ENCODE measurements at places on chromosomes 7 and 10.

GRCh38 chr7:144885478-144885877 lies 49.6 kb upstream of the TPK1 start:
- DNase-seq = no peak

GRCh38 chr7:136016649-136017395 lies 39.7 kb upstream of the MTPN start:
- DNase-seq = no peak

- no peak for DNase-seq
Measured at GRCh38 chr10:102770792-102771191, 27.0 kb downstream of the WBP1L start.

DNA sequence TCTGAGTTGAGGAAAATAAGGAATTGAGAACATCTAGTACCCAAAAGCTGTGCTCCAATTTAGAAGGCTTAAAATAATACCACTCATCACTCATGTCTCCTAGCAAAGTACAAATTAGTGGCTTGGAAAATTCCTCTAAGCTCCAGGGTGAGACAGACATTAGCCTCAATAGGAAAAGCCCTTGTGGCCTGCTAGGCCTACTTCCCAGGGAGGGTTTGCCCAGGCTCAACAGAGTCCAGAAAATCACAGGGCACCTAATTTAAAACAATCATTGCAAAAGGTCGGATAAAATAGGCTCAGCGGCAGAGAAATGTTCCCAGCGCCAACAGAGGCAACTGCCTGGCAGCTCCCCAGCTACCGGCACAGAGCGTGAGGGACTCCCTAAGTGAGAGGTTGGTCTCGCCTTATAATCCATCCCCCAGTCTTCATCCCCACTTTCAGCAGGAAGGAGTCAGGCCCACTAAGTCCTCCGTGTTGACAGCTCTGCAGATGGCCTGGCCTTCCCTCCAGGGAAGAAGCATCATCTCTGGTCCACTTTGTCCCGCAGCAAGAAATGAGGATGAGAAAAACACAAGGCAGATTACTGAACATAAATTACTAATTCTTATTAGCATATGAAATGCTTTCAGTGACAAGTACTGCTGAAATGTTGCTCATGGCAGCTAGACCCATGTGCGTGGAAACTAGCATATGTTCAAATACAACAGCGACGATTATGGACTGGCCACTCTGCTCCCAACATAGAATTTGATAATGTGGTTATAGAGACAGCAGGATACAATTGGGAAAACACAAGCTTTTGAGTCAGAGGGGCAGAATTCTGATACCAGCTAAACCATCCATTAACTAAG lies 1177.7 kb upstream of the AUTS2 start:
- DNase-seq = no peak

GRCh38 chr7:134684165-134684564 lies 37.5 kb downstream of the BPGM start:
- DNase-seq = no peak

DNA sequence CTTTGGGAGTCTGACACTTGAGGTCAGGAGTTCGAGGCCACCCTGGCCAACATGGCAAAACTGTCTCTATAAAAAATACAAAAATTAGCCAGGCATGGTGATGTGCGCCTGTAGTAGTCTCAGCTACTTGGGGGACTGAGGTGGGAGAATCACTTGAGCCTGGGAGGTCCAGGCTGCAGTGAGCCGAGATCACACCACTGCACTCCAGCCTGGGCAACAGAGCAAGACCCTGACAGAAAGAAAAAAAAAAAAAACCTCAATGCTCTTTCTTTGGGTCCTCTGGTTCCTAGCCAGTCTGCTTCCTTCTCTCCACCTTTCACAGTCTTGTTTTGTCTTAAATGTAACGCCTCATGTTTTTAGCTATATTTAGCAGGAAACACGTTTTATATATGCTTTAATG lies 9.4 kb downstream of the OGDH start:
- no peak for DNase-seq

DNA sequence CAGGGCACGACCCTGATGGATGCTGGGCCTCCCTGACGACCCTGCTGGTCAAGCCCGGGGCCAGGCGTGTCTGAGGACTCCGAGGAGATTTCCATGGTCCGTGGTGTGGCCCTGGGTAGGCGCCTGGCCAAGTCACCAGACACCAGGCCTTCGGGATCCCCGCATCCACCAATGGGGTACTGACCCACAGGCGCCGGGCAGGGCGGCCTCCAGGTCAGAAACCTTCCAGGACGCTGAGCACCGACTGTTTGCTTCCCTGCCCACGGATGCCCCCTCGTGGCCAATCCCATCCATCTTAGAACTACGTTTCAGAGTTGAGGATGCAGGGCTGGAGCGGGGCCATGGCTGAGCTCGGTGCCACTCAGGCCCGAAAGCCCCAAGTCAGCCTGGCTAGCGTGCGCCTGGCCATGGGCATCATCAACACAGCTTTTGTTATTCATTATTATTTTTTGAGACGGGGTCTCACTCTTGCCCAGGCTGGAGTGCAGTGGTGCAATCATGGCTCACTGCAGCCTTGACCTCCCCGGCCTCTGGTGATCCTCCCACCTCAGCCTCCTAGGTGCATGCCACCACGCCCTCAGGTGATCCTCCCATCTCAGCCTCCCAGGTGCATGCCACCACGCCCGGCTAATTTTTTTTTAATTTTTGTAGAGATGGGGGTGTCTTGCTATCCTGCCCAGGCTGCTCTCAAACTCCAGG lies 7.1 kb upstream of the AMZ1 start:
- peak; percentile 80 for DNase-seq

GRCh38 chr10:84405662-84406061 lies 77.3 kb downstream of the CCSER2 start:
- no peak for DNase-seq

GRCh38 chr7:155484483-155485399 lies 26.8 kb downstream of the EN2 start:
- DNase-seq = no peak

- DNase-seq = no peak
Measured at GRCh38 chr10:132434405-132435005, 37.5 kb downstream of the PWWP2B start.

DNA sequence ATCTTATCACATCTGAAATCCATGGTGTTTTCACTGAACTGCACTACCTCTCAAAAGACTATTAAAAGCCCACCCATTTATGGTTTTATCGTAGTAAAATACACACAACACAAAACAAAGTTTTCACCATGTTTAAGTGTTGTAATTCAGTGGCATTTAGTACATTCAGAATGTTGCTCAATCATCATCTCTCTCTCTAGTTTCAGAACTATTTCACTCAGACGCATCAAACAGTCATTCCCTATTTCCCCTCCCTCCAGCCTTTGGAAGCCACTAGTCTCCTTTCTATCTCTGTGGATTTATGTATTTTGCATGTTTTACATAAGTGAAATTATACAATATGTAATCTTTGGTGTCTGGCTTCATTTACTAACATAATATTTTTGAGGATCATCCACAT lies 332.6 kb downstream of the TNS3 start:
- no peak for DNase-seq

DNA sequence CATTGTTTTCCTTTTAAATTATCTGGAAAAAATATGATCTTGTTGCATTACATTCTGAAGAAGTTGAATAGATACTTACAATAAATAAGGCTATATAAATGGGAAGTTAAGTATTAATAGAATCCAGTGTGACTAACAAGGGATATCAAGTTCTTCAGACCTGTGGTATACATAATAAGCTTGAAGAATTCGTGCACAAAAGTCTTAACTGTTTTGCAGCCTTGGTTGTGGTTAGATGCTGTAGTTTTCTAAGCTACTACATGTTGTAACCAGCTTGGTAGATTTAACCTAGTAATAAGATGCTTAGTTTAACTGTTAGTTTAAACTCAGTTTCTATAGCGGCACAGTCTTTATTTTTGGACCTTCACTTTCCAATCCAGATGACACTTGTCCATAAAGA lies 106.2 kb upstream of the GLCCI1 start:
- DNase-seq = no peak

DNA sequence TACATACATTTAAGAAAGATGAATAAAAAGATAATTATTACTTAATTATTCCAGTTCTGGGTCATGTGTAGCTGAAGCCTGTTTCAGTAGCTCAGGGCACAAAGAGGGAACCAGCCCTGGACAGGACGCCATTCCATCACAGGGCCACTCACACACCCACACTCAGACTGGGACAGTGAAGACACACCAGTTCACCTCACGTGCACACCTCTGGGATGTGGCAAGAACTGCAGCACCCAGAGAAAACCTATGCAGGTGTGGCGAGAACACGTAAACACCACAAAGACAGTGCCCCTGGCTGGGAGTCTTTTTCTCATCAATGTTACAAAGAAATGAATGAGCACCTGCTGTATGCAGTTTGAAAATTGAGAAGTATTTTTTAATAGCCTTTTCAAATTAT lies 1.6 kb upstream of the IDI1 start:
- peak; percentile 79 for DNase-seq
